Nephron progenitor cell (in vitro differentiated cells): ENCODE measurements at places on chromosomes 6 and 20.

GRCh38 chr20:11850901-11851300, 66.8 kb upstream of the BTBD3 start:
- DNase-seq: no peak

DNA sequence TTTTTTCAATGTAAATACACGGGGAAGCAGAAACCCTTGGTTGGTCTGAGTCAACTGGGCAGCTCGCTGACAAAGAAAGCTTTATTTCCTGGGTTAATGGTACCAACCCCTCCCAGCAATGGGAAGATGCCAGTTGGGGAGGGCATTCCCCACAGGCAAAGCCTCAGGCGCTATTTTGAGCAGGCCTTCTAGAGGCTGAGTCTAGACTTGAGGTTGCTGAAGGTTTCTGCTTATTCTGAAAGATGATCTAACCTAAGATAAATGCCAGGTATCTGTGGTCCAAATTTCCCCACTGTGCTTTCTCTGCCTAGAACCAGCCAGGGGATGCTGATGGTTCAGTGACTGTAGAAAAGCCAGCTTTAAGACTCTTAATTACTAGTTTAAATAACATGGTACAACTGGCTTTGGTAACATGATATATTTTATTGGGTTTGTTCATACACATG, 172.5 kb upstream of the JARID2 start:
- no peak for DNase-seq

- no peak for DNase-seq
These were observed 2.1 kb upstream of the E2F1 start for GRCh38 chr20:33687993-33688937.

DNA sequence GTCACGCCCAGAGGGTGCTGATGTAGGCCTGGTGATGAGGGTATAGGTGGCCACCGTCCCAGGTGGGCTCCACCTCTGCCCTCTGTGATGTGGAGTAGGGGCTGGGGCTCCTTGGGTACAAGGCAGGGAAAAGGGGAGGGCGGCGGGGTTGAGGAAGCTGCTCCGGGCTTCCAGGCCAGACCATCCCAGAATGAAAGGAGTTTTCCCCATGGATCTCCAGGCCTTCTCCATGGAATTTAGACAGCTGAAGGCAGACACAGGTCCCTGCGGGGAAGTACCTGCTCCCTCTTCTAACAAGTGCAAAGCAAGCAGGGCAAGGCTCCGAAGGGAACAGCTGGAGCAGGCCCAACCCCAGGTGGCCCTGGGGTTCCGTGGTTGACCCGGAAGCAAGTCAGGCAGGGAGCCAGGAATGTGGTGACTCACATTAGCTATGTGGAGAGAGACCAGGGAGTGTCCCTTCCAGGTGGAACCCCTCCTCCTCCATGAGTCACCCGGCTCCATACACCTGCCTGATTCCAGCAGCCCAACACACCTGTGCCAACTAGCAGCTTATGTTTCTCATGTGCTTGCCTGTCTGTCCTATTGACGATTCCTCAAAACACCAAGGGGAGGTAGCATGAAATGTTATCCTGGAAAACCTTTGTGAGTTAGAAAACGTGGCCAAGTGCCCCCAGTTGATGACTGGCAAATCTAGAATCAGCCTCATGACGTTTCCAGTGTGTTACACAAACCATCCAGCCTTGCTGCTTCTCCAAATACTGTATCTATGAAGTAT, 59.7 kb upstream of the SNX9 start:
- no peak for DNase-seq

DNA sequence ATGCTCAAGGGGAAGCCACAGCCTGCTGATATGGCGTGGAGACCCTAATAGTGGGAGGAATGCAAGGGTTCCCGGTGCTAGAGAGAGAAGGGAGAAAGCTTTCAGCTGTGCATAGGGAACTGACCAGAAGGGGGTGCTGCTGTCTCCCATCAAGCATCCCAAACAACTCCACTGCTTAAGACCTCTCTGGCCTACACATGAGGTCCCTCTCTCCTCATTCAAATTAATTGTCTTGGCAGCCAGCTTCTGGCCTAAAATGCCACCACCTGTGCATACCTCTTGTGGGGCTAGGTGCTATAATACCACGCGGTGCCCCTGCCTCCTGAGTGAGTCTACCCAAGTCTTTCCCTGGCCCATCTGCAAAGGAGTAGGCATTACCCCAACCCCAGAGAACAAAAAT, 14.5 kb downstream of the ADISSP start:
- DNase-seq: peak; percentile 73

DNA sequence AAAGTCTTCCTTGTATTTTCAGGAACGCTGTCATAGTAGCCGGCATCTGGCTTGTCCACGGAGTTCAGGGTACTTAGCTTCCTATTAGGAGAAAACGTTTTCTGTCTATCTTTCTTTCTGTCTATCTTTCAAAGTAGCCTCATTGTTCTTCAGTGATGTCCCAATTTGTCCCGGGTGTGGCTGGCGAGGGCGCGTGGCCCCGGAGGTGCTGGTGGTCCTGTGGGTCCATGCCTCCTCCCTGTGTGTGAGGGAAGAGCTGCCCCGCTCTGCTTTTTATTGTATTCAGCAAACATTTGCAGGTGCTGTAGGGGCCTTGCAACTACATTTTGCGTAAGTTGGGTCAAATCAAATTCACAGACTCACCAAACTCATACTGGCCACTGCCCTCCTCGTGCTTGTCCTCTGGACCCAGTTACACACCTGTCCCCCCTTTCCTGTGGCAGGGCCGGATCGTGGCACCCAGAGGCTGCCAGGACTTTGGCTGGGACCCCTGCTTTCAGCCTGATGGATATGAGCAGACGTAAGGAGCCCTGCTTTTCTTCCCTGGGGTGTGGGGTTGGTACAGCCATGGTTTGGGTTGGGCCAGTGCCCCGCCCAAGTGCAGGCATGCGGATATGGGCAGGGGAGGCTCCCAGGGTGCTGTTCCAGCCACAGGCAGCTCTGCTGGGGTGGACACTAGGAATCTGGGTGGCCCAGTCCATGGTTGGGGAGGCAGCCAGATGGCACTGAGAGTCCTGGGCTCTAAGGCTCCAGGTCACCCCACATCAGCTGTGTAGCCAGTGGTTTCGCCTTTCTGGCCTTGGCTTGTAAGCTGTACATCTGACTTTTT, 12.3 kb downstream of the ITPA start:
- DNase-seq: no peak

DNA sequence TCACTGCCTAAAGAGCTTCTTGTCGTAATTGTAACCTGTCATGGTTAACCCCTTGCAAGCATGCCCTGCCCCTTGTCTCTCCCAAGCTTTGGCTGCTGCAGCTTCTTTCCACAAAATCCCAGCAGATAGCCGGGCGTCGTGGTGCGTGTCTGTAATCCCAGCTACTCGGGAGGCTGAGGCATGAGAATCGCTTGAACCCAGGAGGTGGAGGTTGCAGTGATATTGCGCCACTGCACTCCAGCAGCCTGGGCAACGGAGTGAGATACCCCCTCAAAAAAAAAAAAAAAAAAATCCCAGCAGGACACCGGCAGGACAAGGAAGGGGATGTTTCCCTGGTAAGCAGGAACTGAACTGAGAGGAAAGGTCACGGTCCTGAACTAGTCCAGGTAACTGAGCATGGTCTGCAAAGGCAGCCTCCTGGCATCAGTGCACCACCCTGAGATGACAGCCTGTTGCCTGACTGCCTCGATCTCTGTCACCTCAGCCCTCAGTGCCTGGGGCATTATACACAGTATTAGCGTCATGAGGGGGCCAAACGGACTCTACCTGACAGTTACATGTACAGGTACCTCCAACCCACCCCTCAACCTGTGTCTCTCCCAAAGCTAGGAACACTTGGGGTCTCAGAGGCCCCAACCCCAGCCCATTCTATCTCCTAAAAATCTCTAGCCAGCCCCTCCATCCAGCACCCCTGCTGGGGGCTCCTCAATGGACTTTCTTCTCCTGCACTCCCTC, 1.8 kb downstream of the LZTS3 start:
- DNase-seq: no peak

GRCh38 chr6:137654365-137654981, 160.3 kb upstream of the OLIG3 start:
- DNase-seq: no peak

GRCh38 chr6:158847012-158847529, 27.9 kb upstream of the EZR start:
- DNase-seq: no peak
